ENCODE measurements at places on chromosomes 1 and 21.
A peak's percentile ranks its signal among the peaks of the same experiment; 100 is the strongest.

GRCh38 chr1:182715531-182715930 lies 31.1 kb upstream of the RGS8 start:
- DNase-seq, result no peak

- DNase-seq, result no peak
These were observed 189.7 kb downstream of the TOMM20 start for GRCh38 chr1:234938924-234939323.

DNA sequence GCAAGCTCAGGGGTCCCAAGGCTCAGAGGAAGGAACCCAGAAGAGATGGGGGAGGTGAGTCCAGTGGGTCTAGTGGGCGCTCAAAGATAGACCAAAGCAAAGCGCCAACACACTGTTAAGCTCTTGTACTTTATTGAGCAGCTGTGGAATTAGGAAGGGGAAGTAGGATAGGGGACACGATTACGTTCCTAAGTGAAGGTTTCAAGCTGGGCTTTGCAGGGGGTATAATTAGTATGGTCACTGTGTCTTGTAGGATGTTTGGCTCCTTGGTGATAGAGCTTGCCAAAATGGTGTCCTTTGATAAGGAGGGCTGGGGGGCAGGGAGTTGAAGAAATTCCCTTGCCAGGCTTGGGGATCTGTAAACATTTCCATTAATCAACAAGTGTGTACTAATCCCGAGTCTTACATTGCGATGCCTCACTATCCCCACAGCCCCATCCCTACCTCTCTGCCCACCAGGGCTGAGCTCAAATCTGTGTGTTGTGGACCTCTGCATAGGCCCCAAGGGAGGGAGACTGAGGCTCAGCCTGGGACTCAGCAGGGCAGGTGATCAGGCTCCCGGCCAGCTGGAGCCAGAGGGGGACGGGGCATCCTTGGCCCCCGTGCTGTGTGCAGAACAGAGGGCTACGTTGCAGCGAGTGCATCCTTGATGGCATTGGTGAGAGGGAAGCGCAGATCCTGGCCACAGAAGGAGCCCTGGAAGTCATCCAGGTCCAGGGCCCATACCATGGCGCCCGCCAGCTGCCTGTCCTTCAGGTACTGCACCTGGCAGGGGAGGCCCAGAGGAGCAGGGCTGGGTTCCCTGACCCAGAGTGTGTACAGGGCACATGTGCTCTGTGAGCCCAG lies 3.4 kb upstream of the MYBPH start:
- DNase-seq, result no peak

- DNase-seq, result peak; percentile 35
These were observed 70.0 kb upstream of the MAGI3 start for GRCh38 chr1:113320272-113320671.

DNA sequence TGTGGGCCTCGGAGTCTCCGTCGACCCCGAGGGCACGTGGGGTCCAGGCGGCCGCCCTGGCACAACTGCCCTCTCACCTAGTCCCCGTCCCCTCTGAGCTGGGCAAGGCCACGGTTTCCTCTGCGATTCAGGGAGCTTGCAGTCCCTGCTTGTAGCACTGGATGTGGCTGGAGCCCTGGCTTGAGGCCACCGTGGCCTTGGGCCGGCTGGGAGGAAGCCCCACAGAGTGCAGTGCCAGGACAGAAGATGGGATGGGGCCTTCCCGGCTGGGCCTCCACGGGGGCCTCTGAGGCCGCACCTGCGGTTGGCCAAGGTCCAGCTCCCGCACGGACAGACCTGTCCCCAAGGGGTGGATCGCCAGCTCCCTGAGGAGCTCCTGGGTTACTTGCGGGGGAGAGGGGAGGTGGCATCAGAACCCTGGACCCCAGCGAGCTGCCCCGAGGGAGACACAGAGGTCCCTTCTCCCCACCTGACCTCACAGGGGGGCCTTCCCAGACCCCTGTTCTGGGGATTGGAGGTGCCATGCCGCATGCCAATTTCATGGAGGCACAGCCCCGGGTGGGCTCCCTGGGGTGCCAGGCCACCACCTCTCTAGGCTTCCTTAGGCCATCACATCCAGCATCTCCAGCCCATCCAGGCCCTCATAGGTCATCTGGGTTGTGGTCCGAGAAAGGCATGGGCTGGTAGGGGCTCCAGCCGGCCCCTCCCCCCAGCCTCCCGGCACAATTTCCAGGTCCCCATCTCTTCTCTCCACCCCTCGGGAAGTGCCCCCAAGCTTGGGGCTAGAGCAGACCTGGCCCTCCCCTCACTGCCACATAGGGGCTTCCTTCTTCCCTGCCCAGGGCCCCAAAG lies 80.8 kb downstream of the MORN1 start:
- no peak for DNase-seq

- DNase-seq, result no peak
These were observed 498.9 kb downstream of the TTLL7 start for GRCh38 chr1:83499998-83500397.

- DNase-seq, result no peak
These were observed 75.9 kb downstream of the CDC14A start for GRCh38 chr1:100428160-100428559.

- no peak for DNase-seq
These were observed 93.1 kb downstream of the MACF1 start for GRCh38 chr1:39297551-39297950.

DNA sequence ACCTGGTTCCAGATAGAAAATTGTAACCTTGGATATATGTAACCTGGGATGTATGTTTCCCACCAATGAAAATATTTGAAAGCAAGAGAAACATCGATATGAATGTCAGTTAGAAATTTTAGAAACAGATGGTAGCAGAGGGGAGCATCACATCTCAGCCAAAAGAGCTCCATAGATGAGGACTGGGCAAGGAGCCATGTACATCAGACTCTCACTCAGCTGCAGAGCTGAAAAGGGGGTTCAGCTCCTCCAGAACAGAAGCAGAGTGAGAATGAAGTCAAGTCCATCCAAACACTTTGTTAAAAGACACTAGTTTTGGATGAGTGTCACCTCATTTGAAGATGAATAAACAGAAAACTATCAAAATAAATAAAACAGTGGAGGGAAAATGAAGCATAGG lies 202.4 kb downstream of the HMCN1 start:
- DNase-seq, result no peak

DNA sequence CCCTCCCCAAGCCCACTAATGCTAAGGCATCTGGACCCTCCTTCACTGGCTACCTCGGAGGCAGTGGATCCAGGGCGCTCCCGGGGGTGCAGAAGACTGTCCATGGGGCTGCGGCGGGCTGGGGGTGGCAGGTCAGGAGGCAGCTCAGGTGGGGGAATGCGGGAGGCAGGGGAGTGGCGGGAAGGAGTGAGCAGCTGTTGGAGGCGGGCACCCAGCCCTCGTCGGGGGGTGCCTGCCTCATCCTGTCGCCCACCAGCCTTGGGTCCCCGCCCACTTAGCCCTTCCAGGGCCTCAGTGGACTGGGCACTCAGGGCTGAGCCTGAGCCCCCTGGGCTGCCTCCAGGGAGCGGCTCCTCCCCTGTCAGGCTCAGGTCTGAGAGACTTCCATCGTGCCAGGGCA lies 10.7 kb upstream of the GATAD2B start:
- no peak for DNase-seq

- DNase-seq, result no peak
These were observed 468.8 kb downstream of the USP25 start for GRCh38 chr21:16198546-16198945.

- no peak for DNase-seq
These were observed 6.2 kb downstream of the TMEM35B start for GRCh38 chr1:34978921-34979320.

GRCh38 chr21:35026617-35027562 lies 22.2 kb downstream of the RUNX1 start:
- no peak for DNase-seq

- peak; percentile 17 for DNase-seq
These were observed 35.7 kb upstream of the GPR88 start for GRCh38 chr1:100502052-100502792.

- no peak for DNase-seq
These were observed 39.7 kb downstream of the DDX20 start for GRCh38 chr1:111795401-111795800.

DNA sequence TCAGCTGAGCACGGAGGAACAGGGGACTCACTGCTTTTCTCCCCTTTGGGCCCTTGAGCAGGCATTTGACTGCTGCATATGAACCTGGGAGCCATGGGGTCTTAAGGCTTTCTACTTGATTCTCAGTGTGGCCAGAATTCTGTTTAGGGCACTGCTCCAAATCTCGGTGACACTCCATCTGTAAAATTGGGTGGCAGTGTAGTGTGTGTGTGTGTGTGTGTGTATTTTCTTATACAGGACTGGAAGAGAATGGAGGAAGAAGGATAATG lies 162.2 kb downstream of the PBX1 start:
- DNase-seq, result no peak

DNA sequence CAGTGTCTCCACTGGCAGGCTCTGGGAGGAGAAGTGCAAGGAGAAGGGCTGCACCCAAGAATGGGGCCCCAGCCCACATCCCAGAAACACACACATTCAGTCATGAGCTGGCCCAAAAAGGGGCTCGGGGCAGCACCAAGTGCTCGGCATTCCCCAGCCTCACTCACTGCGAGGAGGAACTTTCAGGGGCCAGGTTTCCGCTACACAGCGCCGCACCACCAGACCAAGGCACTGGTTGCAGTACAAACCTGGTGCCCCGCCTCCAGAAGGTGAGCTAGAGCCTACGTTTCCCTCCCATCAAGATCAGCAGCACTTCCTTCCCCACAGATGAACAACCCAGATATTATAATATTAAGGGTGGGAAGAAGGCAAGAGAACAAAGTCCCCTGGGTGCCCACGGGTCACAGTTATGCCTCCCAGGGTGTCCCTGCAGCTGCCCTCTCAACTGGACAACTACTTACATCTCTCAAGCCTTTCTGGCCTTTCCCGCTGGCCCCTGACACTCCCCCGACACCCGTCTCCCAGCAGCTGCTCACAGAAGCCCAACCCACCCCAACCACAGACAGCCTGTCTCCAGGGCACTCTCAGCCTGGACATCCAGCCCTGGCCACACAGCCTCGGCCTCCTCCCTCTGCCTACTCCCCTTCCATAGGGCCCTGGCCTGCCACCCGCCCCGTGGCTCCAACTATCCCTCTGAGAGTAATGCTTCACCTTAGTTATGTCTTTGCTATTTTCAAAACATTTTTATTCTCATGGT lies 3.8 kb downstream of the PBXIP1 start:
- no peak for DNase-seq

- DNase-seq, result no peak
These were observed 58.3 kb downstream of the EDEM3 start for GRCh38 chr1:184696403-184696802.

- DNase-seq, result no peak
These were observed 45.1 kb downstream of the SCCPDH start for GRCh38 chr1:246769306-246769705.

DNA sequence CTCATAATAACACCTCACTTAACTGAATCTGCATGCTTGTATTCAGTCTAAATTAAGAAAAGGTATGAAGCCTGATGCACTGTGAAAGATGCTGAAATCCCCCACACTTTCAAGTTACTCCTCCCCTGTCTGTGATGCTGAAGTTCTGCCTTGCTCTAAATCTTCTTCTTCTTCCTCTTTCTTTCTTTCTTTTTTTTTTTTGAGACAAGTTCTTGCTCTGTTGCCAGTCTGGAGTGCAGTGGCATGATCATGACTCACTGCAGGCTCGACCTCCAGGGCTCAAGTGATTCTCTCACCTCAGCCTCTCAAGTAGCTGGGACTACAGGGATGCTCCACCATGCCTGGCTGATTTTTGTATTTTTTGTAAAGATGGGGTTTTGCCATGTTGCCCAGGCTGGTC lies 231.0 kb upstream of the B3GALT2 start:
- DNase-seq, result no peak

- no peak for DNase-seq
These were observed 179.2 kb upstream of the TMEM51 start for GRCh38 chr1:14974361-14974760.

DNA sequence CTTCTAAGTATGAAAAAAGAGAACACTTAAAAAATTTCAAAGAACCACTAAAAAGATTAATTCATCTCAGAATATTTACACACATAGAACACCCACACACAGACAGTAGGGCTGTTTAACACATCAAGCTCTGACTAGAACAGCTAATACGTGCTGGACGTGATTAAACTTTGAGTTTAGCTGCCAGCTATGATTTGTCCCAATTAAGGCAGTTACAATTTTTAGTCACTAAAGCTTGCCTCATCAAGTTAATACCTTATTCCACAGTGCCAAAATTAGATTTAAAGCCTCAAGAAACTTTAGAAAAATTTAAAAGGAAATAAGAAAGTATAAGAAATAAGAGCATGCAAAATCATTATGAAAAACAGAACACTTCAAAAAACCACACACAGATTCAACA lies 18.9 kb downstream of the SLC16A1 start:
- no peak for DNase-seq

- DNase-seq, result no peak
These were observed 25.5 kb upstream of the ITPKB start for GRCh38 chr1:226764533-226764932.

GRCh38 chr1:109890115-109890953 lies 20.3 kb upstream of the CSF1 start:
- DNase-seq, result no peak

DNA sequence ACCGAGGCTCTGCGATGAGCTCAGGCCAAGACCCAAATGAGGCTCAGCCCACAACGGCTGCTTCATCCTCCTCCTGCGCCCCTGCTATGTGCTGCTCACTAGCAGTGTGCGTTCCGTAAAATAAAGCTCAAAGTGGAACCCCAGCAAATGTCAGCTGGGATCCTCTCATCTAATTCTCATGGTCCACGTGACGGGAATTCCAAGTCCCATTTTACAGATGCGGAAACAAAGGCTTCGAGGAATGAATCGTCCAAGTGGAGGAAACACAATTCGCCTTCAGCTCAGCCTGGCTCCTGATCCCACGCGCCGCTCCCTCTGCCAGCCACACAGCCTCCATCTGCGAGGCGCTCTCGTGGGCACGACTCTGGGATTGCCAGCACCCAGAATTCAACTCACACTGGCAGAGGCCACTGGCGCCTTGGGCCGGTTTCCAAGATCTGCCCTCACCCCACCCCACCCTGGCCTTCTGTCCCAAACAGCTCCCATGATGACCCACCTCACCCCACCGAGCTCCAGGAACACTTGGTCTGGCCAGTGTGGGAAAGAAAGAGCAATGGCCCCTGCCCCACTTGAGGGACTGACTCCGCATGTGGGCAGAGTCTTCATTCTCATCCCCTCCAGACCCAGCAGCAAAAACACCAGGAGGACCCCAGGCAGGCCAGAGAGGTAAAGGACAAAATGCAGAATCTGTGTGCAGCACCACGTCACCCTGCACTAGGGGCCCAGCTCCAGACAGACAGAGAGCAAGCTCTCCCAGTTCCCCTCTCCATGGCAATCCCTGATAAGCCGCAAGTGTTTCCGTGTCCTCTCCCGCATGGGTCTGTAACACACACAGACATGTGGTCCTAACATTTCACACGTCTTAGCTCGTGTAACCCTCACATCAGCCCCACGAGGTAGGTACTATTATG lies 10.5 kb downstream of the CASZ1 start:
- no peak for DNase-seq
